ENCODE measurements at places on chromosomes 16 and 17.

GRCh38 chr16:19001788-19002187 lies 18.1 kb downstream of the TMC7 start:
- peak; percentile 68 for DNase-seq

DNA sequence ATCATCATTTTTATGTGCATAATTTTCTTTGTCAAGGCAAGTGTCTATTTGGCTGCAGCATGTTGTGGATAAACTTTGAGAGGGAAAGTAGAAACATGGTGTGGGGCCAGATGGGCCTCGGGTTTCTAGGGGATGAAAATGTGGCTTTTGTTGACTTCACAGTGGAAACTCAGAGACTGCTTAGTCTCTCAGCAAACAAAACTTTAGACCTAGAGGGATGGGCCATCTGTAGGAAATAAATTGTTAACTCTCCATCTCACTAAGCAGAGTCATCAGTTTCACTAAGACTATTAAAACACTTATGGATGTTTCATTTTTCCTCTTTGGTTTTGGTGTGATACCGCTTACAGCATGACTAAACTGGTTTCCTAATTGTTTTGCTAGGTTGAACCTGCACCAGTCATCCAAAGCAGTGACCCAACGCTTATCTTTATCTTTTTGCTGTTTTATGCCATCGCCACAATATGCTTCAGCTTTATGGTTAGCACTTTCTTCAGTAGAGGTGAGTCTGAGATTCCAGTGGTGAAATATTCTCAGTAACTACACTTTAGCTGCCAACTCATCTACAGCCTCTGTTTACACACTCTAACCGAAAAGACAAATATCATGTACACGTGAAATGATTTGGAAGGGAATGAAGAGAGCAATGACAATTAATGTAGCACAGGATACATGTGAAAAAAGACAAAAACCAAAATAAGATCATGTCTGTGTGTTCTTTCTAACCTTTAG lies 60.6 kb upstream of the CRYM start:
- DNase-seq = no peak

- peak; percentile 99 for DNase-seq
Observed at GRCh38 chr16:9047689-9048301, 43.6 kb upstream of the HAPSTR1 start.

GRCh38 chr16:12802048-12802447 lies 1.6 kb downstream of the CPPED1 start:
- DNase-seq = no peak

GRCh38 chr16:48370229-48370628 lies 15.0 kb downstream of the SIAH1 start:
- no peak for DNase-seq

DNA sequence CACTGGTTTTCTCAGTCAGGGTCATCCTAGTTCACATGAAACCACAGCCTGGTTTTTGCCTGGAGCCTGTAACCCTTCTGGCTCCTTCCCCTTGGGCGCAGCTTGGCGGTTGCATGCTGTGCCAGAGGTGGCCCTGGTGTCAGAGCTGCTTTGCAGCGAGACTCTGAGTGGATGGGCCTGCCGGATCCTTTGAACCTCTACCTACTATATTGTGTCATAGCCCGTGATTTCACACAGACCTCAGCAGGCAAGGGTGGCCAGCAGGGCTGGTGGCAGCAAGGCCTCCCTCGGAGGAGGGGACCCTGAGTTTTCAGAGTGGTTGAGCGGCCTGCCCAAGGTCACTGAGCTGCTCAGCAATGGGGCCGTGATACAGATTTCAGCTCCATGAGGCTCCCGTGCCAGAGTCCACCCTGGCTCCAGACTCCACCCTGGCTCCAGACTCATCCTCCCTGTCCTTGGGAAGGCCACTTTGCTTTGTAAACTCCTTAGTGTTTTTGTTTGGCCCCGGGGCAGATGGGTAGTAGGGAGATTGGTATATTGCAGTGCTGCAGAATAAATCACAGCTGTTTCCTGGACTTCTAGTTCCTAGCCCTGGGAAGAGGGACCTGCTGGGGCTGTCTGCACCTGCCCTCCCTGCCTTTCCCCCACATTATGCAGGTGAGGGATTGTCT lies 9.7 kb downstream of the MPRIP start:
- no peak for DNase-seq

DNA sequence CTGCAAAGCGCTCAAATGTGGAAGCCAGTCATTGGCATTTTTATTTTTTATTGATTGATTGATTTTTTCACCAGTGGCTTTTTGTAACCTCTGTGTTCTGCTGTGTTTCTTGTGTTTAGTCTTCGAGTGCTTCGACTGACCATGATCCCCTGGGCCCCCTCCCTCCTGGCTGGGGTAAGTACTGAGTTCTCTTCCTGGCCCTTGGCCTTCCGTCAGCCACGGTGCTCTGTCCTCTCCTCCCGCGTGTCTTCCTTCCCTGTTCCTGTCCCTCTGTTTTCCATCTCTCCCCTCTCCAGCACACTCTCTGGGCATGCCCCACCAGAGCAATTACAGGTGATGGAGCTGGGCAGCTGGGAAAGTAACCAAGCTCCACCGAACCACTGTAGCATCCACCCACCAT lies 25.8 kb upstream of the CLEC18A start:
- no peak for DNase-seq

- no peak for DNase-seq
Observed at GRCh38 chr16:90020838-90021382, 1.7 kb upstream of the DBNDD1 start.

DNA sequence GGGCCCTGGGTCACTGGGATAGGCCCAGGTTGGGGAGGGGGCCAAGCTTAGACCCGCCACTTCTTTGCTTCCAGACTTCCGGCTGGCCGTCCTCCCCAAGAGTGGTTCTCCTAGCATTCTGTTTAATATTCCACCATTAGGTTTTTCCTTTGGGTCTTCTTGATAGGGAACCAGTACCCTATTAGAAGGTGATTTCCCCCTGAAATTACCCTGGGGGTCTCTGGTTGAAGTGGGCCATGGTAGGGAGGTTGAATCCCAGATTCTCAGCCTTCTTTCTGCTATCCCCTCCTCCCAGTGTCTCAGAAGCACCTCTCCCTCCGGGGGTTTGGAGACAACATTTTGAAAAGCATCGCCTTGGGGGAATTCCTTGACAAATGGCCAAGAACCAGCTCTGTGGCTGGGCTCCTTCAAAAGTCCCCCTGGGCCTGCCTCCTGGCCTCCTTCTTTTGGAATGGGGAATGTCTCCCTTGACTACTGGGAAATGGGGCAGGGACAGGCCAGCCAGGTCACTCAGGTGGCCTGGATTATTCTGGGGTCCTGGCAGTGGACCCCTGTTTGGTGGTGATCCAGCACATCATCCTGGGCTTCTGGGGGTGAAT lies 5.7 kb downstream of the LASP1 start:
- no peak for DNase-seq

GRCh38 chr17:57443781-57444180 lies 187.5 kb downstream of the MSI2 start:
- DNase-seq = no peak

DNA sequence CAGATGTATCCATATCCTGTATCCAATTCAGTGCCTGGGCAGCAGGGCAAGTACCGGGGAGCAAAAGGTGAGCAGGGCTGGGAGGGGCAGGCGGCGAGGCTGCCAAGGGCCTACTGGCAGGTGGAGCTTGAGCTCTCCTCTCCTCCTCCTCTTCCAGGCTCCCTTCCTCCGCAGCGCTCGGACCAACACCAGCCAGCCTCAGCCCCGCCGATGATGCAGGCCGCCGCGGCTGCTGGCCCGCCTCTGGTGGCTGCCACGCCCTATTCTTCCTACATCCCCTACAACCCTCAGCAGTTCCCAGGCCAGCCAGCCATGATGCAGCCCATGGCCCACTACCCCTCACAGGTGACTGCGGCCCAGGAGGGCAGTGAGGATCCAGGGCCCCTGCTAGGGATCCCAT lies 11.6 kb downstream of the ATXN2L start:
- no peak for DNase-seq

DNA sequence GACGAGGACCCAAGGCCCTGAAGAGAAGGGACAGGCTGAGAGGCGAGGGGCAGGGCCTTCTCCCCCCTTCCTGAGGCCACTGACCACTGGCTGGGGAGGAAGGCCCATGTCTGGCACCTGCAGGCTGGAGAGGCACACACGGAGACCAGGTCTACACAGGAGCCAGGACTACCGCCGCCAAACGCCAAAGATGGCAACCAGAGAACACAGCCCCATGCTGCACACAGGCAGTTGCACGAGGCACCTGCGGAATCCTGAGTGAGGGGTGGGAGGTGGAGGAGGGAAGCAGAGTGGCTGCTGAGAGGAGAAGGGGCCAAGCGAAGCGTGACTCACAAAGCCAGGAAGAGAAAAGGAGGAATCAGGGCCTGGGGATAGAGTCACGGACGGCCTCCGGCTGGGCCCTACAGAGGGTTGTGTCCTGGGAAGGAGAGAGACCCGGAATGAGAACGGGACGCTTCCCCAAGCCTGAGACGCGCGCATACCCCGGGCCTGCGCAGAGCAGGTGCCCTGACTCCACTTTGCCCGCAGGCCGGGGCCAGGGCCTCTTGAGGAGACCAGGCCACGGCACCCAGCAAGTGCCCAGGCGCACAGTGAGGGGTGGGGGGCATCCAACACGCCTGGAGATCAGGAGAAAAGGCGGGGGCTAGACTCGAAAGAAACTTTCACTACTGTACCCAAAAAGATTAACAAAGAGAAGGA lies 28.7 kb upstream of the C16orf95 start:
- DNase-seq = no peak

GRCh38 chr16:83258366-83258928 lies 549.3 kb upstream of the HSBP1 start:
- no peak for DNase-seq

GRCh38 chr16:48628359-48628985 lies 18.5 kb upstream of the N4BP1 start:
- no peak for DNase-seq

DNA sequence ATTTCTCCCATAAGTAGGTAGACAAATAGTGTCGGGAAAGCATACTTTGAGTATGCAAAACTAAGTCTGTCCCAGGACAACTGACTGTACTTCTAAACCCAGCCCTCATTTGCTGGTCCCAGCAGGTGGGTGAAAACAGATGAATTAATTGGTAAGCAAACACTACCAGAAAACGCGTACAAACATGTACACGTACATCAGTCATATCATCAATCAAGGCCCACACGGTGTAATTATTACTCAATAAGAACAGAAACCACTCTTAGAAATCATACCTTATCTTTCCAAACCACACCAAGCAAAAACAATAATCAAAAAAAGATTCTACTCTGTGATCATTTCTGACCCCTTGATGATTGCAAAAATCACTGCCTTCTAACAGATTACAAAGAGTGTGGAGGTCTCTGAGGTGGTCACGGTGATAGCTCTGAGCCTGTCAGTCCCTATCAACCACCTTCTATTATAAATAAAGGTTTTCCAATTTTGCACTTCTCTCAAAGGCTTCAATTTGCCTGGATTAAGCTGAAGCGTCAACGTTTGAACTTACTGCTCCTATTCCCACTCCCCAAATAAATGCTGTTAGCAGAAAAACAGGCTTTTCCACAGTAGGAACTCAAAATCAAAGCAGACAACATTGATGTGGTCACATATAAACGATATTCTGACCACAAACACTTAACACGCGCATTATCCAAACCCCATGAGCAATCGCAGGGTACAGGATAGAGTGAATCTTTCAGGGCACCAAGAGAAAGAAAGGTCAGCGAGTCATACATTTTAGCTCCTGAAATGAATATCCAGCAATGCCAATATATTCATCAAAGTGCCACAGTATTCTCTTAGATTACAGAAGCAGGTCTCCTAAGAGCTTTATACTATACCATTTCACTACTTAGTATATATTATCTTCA lies 211.9 kb downstream of the STX8 start:
- DNase-seq = no peak

DNA sequence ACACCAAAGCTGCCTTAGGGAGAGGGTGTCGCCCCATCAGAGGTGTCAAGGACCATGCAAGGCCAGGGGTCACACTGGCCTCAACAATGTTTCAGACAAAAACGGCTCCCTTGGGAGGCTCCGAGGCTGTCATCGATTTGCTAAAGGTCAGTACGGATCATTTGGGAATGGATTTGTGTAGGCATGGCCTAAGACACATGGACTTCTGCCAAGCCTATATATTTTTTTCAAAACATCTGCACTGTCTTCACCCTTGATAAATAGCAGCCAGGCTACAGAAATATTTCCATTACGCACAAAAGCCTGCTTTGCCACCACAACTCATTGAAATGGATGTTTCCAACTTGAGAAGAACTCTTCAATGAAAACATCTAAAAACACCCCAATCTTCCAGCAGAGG lies 10.3 kb downstream of the CUEDC1 start:
- no peak for DNase-seq

DNA sequence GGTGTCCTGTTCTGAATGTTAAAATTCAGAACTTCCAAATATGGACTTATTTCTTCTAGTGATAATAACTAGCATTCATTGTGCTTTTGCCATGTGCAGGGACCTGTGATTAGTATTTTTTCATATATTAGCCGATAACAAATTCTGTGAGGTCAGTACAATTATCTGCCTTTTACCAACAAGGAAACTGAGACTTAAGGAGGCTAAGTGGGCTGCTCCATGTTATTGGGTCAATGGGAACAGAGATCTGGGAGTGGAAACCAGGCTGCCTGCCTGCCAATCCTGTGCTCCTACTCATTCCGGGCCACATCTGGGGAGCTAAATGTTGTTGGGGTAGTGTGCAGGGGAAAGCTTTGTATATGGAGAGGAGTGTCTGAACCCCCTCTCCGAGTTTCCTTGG lies 3.7 kb downstream of the TMEM106A start:
- DNase-seq = no peak

GRCh38 chr17:19718613-19719354 lies 2.4 kb upstream of the SLC47A2 start:
- no peak for DNase-seq

DNA sequence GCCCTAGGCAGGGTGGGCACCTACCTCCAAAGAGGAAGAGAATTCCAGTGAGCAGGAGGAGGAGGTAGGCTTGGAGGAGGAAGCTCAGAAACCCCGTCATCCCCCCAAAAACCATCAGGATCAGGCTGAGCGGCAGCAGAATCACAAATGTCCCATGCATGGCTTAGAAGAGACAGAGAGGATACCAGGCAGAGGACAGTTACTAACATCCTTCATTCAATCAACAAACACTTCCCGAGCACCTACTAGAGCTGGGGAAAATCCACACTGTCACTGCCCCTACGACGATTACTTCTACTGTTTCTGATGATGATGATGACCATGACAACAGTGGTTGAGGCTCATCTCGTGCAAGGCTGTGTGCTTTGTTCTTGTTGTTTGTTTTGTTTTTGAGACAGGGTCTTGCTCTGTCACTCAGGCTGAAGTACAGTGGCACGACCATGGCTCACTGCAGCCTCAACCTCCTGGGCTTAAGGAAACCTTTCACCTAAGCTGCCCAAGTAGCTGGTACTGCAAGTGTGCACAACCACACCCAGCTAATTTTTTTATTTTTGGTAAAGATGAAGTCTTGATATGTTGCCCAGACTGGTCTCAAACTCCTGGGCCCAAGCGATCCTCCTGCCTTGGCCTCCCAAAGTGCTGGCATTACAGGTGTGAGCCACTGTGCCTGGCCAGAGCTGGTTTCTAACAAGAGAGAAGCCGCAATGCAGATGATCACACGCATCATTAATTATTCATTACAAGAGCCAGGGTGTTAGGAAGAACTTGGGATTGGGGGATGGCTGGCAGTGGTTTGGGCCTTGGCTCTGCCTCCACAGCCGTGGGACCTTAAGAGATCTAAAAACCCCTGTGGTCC lies 18.0 kb downstream of the TMEM114 start:
- no peak for DNase-seq

Data from GM04504 (cell line).